HT-29 (cell line): ENCODE measurements at places on chromosomes 13 and 19. TPM values are rescaled to one million over a fixed set of nuclear protein-coding genes. Genes with fewer than 3 reads are reported as not detected.

Gene WASF3
- not detected in 2 replicates for total RNA-seq

Gene SPTBN4
- total RNA-seq: 0.23 and 1.3 TPM in 2 replicates

Gene LHFPL6
- not detected in 2 replicates for total RNA-seq

Gene IZUMO4
- total RNA-seq: 2.7 and 5.3 TPM in 2 replicates

DNA sequence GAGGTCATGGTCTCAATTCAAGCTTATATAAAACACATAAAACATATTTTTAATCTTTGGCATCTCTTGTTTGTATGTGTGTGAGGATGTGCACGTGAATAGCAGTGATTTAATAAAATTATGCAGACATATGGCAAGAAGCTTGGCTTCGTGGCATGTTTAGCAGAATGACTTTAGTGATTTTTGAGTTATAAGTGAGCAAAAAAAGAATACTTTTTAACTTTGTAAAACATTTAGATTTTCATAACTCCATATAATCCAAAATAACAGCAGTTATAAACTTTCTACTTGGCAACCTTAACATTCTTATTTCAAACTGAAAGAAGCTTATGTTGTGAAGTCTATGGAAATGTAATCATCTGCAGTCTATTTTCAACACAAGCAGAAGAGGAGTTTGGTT lies 120.6 kb downstream of the SLITRK1 start:
- no peak for DNase-seq

GRCh38 chr13:99980201-99980823 lies 1.3 kb upstream of the ZIC2 start:
- peak; percentile 70 for DNase-seq

DNA sequence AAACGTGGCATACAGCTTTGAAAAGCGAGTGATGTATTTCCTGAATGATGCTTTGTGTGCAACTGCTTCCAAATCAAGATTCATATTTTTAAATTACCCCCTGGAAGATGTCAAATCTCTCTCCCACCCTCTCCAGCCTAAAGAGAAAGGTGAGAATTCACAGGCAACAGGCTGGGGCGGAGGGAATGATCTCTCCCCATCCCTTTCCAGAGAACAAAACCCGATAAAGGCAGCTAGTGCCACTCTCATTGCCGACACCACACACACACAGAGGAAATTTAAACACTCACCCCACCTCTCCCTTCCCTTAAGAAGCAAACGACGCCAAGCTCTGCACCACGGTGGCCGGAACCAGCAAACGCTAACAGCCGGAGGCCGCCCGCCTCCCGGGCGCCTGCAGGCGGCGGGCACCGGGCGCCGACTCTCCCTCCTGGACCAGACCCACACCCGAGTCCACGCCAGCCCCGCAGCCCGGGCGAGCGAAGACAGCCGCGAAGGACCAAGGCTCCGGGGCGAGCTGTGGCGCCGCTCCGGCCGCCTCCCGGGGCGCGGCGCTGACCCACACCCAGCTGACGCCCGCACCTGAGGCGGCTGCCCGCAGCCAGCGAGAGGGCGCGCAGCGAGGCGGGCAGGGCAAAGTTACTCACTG lies 477 bp downstream of the LNX2 start:
- DNase-seq: peak; percentile 84

DNA sequence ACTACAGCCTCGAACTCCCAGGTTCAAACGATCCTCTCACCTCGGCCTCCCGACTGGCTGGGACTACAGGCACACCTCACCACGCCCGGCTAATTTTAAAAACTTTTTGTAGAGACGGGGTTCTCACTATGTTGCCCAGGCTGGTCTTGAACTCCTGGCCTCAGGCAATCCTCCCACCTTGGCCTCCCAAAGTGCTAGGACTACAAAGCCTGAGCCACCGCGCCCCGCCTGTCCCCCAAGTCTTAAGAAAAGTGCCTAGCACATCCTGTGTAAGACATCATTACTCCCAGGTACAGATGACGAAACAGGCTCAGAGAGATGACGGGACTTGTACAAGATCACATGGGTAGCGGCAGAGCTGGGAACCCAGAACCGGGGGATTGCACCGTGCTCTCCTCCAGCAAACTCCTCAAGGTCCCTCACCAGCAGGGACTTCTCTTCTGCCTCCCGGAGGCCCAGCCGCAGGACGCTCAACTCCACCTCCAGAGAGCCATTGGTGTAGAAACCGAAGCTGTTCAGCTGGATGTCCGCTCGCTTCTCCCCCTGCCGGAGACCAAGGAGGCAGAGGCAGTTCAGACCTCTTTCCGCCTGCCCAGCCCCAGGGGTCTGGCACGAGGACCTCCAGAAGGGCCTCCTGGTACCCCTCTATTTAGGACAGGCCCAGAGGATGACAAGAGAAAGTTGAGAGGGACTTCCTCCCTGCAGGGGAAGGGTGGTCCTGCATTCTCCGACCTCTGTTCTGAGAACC lies 1.0 kb downstream of the GPR108 start:
- DNase-seq: peak; percentile 69

DNA sequence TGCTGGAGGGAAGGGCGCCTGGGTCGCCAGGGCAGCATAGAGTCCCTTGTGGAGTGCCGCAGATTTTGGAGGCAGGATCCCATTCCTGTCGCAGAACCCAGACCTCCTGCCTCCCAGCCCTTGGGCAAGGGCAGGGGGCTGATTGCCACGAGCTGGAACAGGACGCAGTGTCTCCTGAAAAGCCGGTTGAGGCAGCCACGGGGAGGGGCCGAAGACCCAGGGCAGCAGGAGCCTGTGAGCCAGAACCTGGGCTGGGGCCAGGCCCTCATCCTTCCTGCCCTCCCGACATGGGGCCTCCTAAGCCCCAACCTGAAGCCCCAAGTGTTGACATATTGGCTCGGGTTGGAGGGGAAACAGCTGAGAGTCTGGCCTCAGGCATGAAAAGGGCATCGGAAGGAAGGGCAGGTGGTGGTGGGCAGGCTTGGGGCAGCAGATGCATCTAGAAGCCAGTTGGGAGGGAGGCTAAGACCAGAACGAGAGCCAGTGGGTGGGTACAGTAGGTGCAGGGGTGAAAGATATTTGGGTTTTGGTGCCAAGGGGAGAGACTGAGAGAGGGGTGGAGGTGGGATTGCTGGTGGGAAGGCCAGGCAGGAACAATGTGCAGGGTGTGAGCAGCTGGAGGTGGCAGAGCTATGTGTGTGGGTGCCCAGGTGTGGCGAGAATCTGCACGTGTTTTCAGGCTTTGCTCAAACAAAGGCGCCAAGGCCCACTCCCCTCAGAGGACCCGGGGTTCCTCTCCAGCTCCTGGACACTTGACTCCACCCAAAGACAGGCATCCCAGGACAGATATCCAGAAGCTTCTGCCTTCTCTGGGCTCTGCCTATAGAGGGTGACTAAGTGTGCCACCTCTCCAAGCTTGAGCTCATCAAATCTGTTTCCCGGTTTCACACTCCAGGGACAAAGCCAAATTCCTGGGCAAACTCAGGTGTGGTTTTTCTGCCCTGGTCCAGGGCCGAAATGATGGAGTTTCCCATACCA lies 1.4 kb upstream of the SBSN start:
- no peak for DNase-seq

GRCh38 chr19:30564551-30565011 lies 192.4 kb downstream of the ZNF536 start:
- no peak for DNase-seq

GRCh38 chr13:109131698-109132257 lies 502.4 kb downstream of the MYO16 start:
- DNase-seq: no peak
